NCI-H1436 treated with DMSO at 0.1 percent for 48 hours (cell line): ENCODE measurements at places on chromosomes 5 and 9.

DNA sequence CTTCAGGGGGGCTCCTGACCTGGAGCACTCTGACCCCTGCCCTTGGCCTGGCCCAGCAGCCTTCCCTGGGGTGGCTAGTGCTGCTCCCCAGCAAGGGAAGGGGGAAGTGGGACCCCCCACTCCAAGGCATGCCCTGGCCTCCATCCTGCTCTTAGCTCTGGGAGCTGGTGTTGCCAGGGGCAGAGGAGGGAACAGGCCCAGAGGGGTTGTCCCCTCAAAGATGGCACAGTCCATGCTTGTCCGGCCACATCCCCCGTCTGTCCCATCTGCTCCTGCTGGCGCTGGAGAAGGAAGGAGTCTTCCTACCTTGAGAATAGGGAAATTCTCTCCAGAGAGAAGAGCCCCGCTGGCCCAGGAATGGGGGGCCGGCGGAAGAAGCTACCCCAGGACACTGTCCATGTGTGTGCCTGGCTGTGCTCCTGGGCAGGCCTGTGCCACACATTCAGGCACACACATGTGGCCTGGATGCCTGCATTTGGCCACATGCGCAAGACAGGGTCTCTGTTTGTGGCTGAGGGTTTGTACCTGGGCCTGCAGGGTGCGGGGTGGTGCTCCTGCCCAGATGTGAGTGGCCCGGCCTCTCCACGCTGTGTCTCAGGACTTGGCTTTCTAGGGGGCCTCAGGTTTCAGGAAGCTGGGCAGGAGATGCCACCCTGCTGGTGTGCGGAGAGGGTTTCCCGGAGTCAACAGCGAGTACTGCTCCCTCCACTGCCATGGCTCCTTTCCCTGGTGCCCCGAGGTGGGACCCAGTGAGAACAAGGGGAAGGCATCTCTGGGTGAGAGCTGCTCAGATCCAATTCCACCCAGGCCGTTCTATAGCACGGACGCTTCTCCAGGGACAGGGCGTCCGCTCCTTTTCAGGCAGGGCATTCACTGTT lies 247.1 kb downstream of the PBX3 start:
- DNase-seq = no peak

DNA sequence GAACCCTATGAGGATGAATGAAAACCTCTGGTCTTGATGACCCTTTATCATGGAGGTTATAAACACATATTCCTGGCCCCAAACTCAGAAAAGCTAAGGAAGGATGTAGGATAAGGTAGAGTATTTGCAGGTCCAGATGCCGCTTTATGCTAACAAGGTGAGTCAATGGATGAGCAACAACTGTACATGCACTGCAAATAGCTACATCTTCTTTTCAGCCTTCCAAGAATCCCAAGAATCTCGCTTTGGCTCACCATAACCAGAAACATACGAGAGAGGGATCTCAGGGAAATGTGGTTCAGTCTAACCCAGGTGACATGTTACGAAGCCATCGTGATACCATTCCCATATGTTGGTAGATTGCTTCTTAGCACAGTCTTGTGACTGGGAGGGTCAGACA lies 152.3 kb upstream of the ANKH start:
- DNase-seq = no peak

DNA sequence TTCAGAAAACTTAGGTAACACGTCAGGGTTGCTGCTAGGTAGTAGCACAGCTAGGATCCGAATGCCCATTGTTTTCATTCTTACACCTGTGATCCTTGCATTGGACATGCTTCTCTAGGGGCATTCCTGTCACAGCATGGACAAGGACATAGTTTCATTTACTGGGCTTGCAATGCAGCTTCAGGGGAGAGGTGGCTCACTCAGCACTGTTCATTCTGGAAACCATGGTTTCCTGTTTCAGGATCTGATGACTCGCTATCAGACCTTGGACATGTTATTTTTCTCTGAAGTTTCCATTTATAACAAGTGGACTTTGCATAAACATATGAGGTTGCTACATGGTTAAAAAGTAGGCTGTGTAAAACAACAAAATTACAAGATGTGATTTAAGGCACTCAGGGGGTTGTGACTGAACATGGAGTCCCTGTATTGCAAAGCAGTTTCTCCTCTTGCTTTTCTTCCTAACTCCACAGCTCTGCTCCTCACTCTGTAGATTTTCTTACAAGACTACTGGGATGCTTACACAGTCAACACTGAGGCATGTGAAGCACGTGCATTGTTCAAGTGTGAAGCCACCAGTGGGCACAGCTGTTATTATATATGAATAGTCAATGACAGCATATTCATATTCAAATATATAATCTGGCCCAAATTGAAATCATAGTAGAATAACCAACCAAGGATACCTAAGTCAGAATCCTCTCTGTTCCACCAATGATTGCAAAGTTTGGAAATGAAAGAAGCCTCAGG lies 66.1 kb upstream of the STK32A start:
- DNase-seq = no peak

DNA sequence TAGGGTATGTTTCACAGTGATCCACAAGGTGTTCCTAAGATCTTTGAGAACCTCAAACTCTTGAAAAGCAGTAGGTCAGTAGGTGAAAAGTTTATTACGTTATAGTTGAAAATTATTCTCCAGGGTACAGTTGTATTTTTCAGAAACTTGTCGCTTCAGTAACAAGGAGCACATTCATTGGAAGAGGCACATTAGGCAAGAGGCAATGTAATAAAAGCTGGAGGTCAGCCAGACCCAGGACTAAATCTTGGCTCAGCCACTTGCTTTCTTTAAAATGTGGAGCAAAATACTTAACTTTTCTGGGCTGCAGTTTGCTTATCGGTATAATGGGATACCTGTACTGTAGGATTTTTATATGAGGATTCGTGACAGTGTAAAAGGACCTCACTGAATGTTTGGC lies 45.6 kb downstream of the TLE4 start:
- no peak for DNase-seq

DNA sequence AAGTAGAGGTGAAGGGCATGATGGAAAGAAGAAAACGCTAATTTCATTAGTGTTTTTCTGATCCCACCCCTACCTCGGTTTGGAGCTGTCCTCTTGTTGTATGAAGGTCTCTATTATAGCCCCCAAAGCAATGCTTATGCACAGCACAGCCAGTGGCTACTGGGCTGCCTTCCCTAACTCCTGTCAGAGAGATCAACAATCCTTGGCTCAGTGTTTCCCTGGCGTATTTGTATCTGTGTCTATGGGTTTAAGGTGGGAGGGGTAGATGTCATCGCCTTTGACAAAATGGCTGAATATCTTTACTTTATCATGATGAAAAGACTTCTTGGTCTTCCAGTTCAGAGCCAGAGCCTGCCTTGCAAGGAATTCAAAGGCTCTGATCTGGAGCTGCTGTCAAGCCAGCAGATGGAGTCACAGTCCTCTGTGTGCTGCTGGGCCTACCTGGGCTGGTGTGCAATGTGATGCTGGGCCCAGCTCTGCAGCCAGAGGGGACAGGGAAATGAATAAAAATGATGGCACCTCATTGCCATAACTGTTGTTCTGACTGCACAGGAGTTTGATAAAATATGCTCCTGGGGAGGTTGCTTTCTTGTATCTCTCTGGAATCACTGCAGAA lies 20.1 kb upstream of the HSPA9 start:
- DNase-seq = no peak

DNA sequence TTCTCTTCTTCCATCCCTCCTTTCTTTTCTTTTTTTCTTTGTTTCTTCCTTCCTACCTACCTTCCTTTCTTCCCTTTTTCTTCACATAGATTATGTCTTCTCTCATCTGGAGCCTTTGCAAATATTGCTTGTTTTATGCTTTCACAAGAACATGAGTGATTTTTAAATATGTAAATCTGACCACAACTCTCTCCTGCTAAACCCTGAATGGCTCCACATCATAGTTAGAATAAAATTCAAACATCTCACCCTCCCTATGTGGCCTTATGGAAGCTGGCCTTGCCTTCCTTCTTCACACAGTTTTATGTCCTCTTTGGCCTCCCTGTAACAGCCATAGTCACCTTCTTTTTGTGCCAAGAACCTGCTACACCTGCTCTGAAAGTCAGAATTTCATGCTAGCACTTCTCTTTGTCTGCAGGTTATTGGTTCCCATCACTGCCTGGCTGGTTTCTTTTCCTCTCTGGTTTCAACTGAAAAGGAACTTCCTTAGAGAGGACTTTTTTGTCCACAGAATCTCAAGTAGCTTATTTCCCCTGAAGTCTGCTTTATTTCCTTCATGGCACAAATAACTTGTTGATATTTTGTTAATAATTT lies 114.3 kb upstream of the TNC start:
- DNase-seq = no peak

DNA sequence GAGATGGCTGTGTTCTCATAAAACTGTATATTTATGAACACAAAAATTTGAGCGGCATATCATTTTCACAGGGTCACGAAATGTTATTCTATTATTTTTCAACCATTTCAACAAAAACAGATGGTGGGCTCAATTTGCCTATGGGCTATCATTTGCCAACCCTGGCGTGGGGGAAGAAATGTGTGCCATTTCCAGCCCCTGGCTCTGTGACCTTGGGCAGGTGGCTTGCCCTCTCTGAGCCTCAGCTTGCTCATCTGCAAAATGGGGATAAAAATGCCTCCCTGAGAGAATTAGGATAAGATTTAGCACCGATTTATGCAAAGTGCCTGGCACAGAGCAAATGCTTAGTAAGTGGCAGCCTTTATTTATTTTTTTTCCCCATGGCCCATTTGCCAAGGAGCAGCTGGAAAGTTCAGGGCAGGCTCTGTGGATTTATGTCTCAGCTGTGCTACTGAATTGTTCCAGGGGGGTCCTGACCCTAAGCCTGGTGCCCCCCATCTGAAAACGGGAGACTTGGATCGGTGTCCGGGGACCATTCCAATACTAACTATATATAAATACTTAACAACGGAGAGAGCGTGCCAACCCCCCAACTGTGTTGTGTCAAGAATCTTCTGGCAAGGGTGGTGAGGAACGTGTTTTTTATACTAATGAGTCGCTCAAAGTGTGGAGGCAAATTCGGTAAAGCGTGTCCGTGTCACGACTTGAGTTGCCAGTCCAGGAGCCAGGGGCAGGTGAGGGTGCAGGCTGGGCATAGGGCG lies 34.5 kb downstream of the HRH2 start:
- DNase-seq = no peak

DNA sequence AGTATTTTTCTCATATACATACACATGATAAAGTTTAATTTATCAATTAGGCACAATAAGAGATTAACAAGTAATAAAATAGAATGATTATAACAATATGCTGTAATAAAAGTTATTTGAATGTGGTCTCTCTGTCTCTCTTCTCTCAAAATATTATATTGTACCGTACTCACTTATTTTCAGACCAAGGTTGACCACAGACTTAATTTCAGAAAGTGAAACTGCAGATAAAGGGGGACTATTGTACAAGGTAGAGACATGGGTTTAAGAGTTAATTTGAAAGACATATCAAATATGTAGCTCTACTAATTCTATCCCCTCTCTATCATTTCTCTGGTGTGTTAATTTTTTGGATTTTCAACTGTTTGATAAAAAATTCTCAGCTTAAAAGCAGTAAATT lies 20.0 kb upstream of the C9 start:
- DNase-seq = no peak

GRCh38 chr5:32312197-32312594 lies 543 bp downstream of the MTMR12 start:
- no peak for DNase-seq

- DNase-seq = no peak
Measured at GRCh38 chr9:4272126-4272525, 27.7 kb downstream of the GLIS3 start.

DNA sequence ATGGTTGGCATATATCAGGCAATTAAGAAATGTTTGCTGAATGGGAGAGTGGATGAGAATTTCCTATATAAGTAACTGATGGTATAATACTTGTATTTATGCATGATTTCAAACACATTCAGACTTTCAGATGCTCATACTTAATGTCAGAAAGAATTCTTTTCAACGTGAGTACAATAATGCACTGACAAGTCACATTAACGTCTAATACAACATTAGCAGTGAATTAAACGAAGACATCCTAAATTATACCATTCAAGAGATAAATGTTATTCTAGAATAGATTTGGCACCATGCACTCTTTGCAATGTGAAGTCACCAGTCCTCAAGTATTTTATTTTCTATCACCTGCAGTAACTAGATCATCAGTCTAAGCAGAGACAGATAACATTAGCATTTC lies 712.9 kb downstream of the TLE1 start:
- DNase-seq = no peak

DNA sequence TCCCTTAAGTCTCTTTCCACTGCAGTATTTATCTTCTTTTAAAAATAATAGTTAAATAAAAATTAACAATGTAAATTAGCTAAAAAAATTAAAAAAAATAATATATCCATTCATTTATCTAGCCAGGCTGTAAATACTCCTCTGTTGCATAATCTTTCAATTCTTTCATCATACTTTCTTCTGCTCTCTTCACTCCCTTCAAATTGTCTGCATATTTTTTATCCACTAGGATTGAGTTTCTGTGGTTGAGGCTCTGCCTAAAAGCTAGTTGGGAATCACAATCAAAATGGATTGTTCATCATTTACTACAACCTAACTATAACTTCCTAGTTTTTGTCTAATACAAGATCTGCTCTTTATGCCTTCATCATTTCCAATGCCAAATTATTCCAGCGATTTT lies 182.2 kb downstream of the PDE4D start:
- no peak for DNase-seq

DNA sequence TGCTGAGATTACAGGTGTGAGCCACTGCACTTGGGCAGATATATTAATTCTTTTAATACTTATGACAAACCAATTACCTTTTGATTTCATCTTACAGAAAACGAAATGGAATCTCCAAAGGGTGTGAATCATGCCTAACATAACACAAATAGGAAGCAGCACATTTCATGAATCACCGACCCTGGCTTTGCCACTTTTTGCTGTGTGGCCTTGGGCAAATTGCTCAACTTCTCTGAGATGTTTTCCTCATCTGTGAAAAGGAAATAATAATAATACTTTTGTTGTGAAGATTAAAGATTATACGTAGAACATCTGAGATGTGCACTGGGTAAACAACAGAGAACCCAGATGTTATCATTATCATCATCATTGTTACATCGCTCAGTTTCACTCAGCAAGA lies 50.7 kb upstream of the FREM1 start:
- no peak for DNase-seq

- no peak for DNase-seq
Measured at GRCh38 chr9:87883990-87884389, 1.3 kb downstream of the SPATA31E1 start.

DNA sequence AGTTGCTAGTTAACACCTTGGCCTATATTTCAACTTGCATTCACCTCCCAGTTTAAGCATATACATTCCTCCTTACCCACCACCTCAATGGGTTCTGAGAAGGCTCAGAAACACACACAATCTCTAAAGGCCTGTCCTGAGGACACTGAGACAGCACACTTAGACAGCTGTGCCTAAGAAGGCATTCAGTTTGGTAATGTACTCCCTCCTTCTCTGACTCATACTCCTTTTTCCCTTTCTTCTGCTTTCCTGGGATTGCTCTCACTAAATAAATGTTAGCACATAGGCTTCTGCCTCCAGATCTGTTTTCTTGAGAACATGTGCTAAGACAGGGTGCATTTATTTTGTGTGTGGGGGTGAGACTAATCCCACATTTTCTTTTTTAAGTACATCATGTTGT lies 456.8 kb upstream of the CDH6 start:
- no peak for DNase-seq

- DNase-seq = no peak
Measured at GRCh38 chr5:125148706-125149105, 402.3 kb upstream of the ZNF608 start.

GRCh38 chr5:34656001-34656699 lies at the start of gene RAI14:
Gene RAI14, plus strand, starts transcription at chr5:34656328. Its CDS starts 30,592 bp downstream, at chr5:34686920.
- no peak for DNase-seq

- DNase-seq = no peak
Measured at GRCh38 chr9:77194423-77194822, 17.1 kb downstream of the VPS13A start.

- no peak for DNase-seq
Measured at GRCh38 chr5:116382032-116382873, 192.4 kb downstream of the SEMA6A start.

GRCh38 chr5:14082973-14083372 lies 60.2 kb upstream of the TRIO start:
- no peak for DNase-seq
